ENCODE measurements at places on chromosomes 2 and 18.

- DNase-seq: no peak
Measured at GRCh38 chr2:84495539-84496146, 20.7 kb upstream of the DNAH6 start.

DNA sequence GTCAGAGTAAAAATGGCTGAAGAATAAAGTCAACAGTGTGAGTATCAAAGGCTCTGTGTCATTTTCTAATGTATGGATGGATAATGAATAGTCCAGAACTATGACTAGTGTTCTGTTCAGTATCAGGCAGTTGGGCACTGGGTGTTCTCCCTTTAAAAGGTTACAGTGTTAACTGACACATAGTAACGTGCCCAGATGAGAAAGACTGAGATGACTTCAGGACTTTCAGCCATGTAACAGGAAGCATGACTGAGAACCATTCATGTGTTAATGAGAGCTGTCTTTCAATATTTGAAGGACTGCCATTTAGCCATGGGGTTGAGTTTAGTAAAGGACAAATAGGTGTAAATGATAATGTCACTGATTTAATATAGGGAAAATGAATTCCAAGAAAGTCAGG, 187.1 kb downstream of the GULP1 start:
- DNase-seq: no peak

GRCh38 chr2:197165020-197165419, 145.6 kb downstream of the ANKRD44 start:
- no peak for DNase-seq

- DNase-seq: no peak
Measured at GRCh38 chr18:49177071-49177470, 226.3 kb upstream of the SMAD7 start.

DNA sequence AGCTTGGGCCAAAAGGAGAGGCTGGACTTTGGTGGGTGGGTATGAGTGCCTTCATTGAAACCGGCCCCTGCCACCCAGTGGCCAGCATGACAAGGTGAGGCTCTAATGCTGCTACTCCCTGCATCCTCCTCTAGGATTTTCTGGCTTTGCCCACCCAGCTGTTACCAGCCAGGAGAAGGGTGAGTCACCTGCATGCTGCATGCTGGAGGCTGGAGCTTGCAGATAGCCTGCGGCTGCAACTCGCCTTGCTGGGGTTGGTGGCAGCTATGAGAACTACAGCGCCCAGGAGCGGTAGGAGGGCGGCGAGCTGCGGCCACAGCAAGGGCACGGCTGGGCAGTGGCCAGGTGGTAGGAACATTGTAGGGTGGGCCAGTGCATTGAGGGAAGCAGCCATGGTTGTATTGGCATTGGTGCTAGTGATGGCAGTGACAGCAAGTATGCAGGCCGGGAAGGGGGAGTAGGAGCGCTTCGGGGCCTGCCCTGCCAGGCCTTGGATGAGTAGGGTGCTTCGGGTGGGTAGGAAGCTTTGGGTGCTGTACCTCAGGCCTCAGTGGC, 75.4 kb upstream of the SLC35G4 start:
- DNase-seq: no peak

GRCh38 chr2:232316461-232317330, 61.9 kb upstream of the ALPP start:
- no peak for DNase-seq

GRCh38 chr2:23425338-23425871, 40.4 kb downstream of the KLHL29 start:
- DNase-seq: no peak

DNA sequence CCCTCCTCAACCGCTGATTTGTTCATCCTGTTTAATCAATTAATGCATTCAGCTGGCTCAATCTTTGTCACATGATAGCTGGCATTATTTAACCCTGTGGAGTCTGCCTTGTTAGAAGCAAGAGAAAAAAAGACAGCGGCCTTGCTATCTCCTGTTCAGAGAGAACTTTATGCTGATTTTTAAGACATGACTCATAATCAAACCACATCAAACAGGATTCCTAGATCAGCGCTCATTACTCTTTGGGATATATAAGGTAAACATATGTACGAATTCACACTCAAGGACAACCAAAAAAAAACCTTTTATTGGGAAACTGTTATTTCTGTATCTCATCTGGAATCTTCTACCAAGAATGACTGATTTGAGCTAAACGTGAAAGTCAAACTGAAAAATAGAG, 195.1 kb downstream of the C1D start:
- no peak for DNase-seq

DNA sequence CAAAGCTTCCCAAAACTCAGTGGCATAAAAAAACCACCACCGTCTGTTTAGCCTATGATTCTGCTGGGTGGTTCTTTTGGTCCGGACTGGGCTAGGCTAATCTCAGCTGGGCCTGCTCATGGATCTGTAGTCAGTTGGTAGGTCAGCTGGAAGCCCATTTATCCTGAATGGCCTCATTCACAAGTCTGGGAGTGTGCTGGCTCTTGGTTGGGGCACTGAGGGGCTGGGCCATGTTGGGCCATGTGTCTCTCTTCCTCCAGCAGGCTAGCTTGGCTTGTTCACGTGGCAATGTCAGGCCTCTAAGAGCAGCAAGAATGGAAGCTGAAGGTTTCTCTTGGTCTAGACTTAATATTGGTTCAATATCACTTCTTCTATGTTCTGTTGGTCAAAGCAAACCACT, 95.7 kb upstream of the HS6ST1 start:
- DNase-seq: no peak

DNA sequence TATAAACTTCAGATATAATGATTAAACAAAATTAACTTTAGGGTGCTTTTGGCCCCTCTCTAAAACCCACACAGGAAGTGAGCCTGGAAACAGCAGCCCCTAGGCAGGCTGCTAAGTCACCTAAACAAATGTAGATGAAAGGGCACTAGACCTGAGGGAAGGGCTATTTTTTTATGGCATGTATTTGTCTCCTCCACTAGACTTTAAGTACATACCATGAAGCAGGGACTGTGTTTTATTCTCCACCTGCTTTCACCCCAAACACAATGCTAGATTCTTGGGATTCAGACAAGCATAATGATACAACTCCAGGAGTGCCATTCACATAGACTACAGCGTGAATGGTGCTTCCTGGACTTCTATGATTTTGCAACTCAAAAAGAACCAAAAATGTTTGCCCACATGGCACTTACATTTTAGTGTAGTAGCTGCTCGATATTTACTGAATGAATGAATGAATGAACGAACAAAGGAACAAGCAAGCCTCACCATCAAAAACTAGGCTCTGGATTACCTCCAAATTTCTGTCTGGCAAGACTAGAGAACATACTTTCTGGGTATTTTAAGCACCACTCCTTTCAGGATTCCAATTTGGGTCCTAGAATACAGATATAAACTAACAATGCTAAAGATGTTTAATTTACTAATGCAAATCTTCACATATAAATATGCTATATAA, 10.1 kb downstream of the ATAD2B start:
- no peak for DNase-seq

DNA sequence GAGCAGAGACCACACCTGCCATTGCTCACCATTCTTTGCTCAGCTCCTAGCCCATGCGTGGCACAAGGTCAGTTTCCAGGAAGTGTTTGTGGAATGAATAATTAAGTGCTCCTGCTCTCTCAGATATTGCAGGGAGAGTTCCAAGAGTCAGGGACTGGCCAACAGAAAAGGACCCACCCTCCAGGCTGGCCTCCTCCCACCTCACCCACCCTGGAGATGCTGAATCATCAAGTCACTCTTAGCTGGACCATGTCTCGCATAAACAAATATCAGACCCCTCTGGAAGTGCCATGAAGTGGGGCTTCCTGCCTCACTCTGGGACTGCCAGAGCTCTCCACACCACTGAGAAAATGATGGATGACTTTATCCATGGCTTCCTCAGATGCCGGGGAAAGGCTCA, 256.0 kb downstream of the TNS1 start:
- DNase-seq: no peak

DNA sequence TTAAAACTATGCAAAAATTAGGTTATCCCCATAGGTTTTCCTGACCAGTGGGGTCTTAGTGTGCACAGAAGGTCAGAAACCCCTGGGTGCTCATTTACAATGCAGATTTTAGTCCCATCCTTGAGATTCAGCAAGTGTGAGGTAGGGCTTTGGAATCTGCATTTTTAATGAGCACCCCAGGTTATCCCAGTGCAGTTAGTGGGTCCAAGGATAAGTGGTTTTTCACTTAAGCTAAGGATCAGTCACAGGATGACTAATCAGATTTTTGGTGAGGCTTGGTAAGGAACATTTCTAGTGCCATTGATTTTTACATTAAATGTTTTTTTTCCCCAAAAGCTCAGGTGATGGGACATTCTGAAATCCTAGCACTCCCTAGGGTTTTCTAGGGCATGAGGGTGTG, 50.7 kb upstream of the MGAT5 start:
- no peak for DNase-seq

DNA sequence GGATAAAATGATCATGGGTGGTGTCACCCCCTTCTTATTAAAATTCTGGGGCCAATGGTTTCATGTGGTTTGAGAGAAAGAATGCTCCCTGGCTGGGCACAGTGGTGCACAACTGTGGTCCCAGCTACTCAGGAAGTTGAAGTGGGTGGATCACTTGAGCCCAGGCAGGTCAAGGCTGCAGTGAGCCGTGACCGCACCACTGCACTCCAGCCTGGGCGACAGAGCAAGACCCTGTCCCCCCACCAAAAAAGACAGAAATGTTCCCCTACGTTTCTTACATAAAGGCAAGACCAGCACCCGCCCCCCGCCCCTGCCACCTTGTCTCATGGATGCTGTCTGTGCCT, 53.0 kb upstream of the ID2 start:
- no peak for DNase-seq

- DNase-seq: no peak
Measured at GRCh38 chr18:34928088-34928753, 113.0 kb upstream of the MAPRE2 start.

GRCh38 chr2:134858245-134858644, 19.8 kb downstream of the ACMSD start:
- no peak for DNase-seq

Measured in stimulated activated CD4-positive, alpha-beta T cell treated with anti-CD3 and anti-CD28 coated beads, TNF-alpha, amount 100 ng/mL, for 1 hour (primary cell).